ENCODE measurements at places on chromosomes 1 and 21.

DNA sequence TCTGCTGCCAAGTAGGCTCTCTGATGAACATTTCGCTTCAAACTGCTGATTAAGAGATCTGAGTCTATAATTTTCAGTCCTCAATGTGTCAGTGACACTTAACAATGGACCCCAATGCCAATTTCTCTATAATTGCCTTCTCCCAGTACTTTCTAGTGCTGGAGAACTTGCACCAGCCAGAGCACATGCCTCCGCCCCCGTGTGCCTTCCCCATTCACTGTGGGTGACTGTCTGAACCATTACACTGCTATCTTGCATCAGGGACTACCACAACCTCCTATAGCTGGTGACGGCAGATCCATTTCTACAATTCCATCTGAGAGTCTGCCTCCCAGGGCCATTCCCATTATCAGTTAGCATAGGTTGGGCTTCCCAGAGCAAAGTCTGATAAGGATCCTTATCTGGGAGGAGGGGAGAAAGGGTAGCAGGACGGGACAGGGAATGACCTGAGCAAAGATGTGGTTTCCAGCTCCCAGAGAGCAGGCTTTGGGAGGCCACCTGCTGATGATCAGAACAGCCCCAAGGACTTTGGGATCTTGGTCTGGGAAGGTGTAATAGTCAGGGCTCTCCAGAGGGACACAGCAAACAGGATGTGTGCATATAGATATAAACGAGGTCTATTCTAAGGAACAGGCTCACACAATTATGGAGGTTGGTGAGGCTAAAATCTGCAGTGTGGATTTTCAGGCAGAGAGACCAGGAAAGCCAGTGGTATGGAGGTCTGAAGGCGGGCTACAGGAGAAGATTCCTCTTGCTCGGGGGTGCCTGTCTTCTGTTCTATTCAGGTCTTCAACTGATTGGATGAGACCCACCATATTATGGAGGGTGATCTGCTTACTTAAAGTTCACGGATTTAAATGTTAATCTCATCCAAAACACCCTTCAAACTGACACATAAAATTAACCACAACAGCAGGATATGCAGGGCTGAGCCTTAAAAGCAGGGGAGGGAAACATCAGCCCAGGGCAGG, 238.2 kb downstream of the PTPRU start:
- no peak for DNase-seq

DNA sequence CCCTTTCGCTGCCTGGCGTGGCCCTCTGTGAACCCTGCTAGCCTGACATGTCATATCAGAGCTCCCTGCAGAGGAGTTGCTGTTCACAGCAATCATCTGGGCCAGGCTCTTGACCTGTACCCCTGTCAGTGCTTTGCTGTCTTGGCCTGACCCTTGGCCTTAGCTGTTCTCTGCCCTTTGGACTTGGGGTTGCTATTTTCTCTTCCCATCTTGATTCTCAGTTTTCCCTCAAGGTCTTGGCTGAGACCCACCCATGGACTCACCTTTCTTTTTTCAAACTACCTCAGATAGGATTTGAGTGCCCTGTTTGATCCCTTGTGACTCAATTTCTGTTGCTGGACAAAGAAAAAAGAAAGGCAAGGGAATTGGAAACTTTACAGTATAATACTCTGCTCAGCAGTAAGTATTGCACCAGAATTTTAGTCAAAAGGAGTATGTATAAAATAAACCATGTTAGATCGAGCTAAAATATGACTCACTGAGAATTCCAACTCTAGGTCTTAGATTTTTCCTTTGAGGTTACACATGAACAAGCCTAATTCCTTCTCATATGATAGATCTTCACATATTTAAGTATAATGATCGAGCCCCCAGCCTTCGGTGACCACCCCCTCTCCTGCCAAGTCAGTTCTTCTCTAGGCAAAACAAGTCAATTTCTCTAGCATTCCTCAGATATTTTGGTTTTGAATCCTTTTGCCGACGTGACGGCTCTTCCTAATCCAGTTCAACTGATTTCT, 110.5 kb downstream of the NGF start:
- DNase-seq, result no peak

GRCh38 chr1:188670837-188671236, 1806.8 kb downstream of the BRINP3 start:
- DNase-seq, result no peak

DNA sequence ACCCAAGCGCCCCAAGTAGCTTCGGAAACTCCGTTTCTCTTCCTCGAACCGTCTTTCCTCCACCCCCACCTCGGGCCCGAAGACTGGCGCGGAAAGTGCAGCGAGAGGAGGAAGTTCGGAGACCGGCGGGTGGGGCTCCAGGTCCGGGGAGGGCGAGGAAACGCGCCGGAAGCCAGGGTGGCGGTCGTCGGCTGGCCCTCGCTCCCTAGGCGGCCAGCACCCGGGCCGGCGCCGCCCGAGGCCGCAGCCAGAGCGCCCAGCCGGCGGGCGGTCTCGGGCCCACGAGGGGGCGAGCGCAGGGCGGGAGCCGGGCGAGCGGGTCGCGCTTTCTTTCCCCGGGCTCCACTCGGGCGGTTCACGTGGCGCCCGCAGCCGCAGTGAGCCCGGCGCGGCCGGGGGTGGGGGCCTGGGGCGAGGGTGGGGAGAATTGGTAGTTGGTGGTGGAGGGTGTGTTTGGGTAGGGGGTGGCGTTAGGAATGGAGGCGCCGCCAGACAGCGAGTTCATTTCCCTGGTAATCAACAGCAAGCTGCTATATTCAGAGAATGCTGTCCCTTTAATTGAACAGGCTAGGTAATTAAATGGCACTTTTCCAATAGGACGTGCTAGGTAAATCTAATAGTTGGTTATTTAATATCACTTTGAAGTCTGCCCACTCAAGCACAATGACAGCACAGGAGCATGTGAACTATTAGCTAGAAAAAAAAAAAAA, 6.7 kb downstream of the LMO4 start:
- peak; percentile 51 for DNase-seq

GRCh38 chr21:35484851-35485250, 435.7 kb upstream of the RUNX1 start:
- DNase-seq, result no peak

DNA sequence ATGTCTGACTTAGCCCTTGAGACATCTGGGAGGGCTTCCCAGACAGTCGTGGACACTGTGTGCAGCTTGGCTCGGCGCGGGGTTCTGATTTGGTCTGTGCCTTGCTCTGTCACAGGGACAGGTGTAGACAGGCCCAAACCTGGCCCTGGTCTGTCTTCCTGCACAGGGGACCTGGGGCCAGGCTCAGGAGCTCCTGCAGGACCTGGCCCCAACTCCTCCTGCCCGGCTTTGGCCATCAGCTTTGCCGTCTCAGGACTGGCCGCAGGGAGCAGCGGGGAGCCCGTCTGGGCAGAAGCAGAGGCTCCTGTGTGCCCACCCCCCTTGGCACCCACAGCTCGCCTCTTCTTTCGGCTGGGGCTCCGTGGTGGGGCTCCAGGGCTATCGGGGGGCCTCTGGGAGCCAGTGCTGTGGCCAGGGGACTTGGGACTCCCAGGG, 1.7 kb downstream of the PERM1 start:
- peak; percentile 32 for DNase-seq

All from activated CD4-positive, CD25-positive, alpha-beta regulatory T cell treated with anti-CD3 and anti-CD28 coated beads, Interleukin-2, amount 50 U/mL, for 72 hours (primary cell).